ENCODE measurements at places on chromosomes 12 and 14.

DNA sequence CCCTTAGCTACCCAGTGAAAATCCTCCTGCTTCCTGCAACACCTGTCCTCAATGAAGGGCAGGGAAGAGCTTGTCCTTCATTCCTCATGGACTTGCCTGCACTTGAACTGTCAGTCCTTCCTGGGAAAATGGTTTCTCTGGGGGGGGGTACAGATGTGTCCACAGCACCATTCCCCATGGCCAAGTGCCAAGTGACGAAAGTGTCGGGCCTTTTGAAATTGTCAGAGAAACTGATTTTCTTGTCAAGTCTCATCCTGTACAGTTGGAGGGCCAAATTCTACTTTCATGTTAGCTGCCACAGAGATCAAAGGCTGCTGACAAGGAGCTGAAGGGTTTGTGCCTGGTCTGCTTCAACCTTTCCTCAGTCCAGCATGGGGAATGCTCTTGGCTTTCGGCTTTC, 179.5 kb upstream of the PARP11 start:
- DNase-seq, result no peak

DNA sequence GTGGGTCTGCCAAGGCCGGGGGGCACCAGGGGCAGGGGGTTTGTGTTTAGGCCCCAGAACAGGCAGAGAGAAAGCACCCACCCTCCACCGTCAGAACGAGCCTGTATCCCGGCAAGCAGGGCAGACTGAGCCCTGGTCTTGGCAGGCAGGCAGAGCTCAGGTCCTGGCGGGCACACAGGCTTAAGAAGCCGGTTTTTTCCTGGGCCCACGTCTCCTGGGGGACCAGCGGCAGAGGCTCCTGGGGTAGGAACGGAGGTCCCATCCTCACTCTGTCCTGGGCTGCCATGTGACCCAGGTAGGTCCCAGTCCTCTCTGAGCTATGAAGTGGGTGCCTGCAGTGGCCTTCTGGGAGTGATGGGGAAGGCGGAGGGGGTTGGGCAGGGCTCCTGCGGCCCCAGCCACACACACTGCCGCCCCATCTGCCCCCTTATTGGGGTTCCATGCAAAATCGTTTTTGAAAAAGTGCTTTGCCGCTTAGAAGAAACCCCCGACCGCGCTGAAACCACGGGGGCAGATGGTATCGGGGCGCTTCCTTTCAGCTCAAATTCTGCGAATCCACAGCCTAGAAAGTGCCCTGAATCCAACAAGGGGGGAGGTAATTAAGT, 24.2 kb downstream of the SH2B3 start:
- no peak for DNase-seq

- DNase-seq, result no peak
Measured at GRCh38 chr12:49664591-49665239, 41.4 kb downstream of the PRPF40B start.

GRCh38 chr12:53695152-53696145, 19.6 kb upstream of the ATP5MC2 start:
- DNase-seq, result no peak

GRCh38 chr12:19431407-19432308, 7.6 kb upstream of the AEBP2 start:
- DNase-seq, result no peak

DNA sequence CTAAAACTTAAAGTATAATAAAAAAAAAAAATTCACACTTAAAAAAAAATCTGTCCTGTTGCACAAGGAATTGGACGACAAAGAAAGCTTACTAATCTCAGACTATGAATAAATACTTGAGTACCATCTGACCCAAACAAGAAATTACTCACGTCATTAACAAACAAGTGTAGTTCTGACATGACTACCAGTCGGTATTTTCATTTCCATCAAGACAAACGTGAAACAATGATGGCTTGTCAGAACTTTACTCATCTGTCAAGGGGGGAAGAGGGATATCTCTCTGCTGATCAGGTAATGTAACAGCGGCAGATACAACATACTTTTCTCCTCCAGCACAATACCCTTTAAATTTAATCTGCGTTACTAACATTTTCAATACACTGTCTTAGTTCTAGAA, 78.3 kb downstream of the CDK17 start:
- no peak for DNase-seq

GRCh38 chr12:49358483-49359141, 8.7 kb upstream of the SPATS2 start:
- no peak for DNase-seq

- DNase-seq, result no peak
Measured at GRCh38 chr12:52245259-52245961, 12.4 kb downstream of the KRT7 start.

- DNase-seq, result no peak
Measured at GRCh38 chr12:12835378-12836146, 22.4 kb downstream of the DDX47 start.

- DNase-seq, result no peak
Measured at GRCh38 chr12:96233168-96233567, 39.0 kb downstream of the ELK3 start.

DNA sequence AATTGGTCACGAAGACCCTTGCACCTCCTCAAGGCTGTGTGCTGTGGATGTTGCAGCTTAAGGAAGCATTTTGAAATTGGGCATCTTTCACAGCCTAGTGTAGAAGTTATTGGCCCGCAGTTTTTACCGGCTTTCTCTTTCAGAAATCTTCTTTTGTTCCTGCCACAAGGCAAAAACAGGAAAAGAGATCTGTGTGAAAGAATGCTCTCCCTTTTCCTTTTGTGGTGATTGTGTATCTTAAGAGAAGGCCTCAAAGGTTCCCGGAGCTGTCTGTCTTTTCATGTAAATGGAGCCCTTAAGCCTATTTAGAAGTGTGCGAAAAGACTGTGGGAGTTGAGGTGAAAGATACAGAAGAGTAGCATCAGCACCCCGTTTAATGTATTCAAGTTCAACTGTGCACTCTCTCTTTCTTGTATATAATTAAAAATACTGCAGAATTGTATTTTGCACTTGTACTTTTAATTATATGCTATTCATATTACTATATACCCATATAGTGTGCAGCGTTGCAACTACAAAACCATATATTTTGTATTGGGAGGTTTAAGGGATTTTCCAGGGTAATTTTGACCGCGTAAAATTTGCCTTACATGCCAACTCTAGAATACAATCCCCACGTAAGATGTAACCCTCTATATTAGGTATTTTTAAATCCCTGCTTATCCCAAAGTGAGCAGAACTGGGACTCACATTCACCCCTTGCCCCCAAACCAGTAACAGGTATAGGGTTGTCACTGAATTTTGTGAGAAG, 441.7 kb downstream of the RAD51B start:
- no peak for DNase-seq

DNA sequence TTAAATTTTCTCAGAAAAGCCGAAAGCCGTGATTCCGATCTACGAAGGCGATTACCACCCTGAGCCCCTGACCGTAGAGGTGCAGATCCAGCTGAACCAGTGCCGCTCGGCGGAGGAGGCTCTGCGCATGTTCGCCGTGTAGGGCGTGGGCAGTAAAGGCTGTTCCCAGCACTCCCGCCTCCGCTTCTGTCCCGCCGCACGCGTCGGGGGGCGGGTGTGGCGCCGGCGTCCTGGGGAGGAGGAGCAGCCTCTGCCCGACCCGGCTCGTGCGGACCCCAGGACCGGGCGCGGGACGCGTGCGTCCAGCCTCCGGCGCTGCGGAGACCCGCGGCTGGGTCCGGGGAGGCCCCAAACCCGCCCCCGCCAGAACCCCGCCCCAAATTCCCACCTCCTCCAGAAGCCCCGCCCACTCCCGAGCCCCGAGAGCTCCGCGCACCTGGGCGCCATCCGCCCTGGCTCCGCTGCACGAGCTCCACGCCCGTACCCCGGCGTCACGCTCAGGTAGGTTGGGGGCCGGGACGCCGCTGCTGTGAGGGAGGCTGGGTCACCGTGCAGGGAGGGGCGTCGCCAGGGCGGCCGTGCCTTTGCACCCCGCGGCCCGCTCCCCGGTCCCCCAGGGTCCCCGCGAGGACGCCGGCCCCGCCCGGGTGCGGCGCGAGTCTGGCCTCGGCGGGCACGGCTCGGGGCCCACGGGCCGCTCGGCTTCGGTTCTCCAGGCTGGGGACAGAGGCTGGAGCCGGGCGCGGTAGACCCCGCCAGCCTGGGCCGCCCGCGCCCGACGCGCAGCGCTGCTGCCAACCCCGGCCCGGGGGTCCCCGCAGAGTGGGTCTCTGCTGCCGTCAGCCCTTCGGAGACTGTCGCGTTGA, at the start of gene B3GNT4:
Gene B3GNT4, plus strand, starts transcription at position 409 of the 866 bp plus-strand sequence. CDS start 910 bp downstream, outside the sequence.
- no peak for DNase-seq

DNA sequence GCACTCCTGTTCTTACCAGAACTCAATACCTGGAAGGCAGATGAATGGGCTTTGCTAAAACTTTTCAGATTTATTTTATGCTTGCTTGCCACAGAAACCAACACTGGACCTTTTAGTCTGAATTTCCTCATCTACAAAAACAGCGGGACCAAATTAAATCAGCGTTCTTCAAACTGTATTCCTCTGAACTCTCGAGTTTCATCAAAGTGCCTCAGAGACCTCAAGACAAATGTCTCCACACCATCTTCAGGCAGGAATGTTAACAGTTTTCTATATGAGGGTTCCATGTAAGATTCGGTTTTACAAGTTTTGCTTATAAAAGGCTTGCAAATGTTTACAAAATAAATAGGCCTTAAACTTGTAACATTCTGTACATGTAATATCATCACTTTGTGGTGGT, 74.6 kb downstream of the MED13L start:
- no peak for DNase-seq

GRCh38 chr12:132414634-132415326, 75.2 kb upstream of the FBRSL1 start:
- DNase-seq, result no peak

DNA sequence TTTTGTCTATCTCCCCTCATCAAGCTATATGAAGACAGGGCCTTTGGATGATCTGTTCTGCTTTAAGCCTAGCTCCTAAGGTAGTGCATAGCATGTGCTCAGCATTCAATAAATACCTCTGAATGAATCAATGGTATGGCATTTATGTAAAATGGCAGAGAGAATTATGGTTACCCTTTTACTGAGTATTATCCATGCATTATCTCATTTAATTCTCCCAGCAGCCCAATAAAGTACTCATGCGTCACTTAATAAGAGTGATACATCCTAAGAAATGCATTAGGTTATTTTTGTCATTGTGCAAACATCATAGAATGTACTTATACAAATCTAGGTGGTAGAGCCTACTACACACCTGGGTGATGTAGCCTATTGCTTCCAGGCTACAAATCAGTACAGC, 269.7 kb downstream of the KSR2 start:
- no peak for DNase-seq

DNA sequence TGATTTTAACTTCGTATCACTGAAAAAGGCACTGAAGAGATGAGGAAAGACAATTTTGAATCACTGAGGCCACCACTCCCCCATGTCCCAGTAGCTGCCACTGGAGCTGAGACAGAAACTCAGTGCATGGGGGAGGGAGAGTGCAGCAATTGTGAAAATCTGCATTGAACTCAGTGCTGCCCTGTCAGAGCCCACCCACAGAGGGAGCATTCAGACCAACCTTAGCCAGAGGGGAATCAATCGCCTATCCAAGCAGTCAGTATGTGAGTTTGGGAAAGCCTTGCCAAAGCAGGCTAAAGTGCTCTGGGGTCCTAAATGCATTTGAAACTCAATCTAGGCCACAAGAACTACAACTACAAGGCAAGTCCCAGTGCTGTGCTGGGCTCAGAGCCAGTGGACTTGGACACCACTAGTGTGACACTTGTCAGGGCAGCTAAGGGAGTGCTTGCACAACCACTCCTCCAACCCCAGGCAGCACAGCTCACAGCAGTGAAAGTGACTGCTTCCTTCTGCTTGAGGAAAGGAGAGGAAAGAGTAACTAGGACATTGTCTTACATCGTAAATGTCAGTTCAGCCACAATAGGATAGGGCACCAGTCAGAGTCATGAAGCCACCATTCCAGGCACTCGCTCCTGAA, 13.3 kb downstream of the RNASE3 start:
- DNase-seq, result no peak

GRCh38 chr14:100816950-100817901, 8.7 kb upstream of the MEG3 start:
- no peak for DNase-seq

DNA sequence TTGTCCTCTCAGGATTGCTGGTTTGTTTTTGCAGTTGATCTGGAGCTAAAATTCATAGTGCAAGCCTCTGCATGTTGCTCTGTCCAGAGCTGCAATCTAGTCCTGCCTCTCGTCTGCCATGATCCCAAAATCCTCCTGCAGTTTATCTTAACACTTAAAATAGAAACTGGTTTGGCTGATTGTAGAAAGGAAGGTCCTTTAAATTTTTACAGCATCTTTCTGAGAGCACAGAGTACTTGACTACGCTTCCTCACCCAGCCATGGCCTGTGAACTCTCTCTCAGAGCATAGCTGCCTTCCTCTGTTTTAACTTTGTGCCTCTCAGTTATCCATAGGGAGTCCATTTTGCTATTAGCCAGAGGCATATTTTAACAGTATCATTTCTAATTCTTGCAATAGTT, 877.1 kb downstream of the C12orf50 start:
- no peak for DNase-seq

DNA sequence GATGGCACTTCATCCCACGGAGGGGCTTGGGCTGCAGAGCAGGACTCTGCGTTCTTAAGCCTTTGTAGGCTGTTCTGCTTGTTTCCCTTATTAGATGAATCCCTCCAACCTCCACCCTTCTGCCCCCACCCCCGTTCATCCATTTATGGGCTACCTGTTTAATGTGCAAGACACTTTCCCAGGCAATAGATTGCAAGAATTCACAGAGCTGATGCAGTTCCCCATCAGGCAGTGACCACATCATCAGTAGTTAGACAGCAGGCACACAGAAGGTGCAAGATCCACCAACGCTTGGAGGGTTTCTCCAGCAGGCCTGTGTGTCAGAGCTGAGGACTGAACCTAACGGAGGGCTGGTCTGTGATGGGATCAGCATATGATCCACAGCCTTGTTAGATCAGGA, 1.2 kb upstream of the C1R start:
- DNase-seq, result no peak

GRCh38 chr14:103250181-103250580, 83.9 kb upstream of the EIF5 start:
- DNase-seq, result no peak

DNA sequence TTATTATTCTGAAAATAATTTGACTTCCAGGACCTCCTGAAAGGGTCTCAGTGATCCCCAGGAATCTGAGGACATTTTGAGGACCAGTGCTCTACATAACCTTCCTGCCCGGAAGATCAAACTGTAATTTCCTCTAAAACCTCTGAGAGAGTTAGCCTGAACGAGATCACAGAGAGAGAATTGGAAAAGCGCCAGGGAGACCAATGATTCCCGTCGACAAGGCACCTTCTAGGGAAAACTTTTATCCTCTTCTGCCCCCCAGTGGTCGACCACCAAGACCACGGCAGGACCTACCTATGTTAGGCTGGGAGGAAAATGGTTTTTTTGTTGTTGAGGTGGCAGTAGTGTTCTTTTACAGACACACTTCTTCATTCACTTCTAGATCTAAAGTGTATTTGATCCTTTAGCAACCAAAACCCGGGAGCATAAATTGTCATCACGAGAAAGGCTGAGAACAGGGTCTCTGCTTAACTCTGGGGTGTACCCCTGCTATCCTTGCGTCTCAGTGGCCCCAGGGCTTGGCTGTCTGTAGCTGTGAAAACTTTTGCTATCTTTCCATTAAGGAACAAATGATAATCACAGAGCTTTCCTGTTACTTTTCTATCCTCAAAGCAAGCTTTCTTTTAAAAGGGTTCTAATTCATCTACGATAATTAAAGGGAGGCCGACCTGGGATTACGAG, 62.9 kb upstream of the NID2 start:
- no peak for DNase-seq

GRCh38 chr14:93527203-93527607, 96.5 kb downstream of the UNC79 start:
- no peak for DNase-seq

All from cortex of kidney (tissue), 1 donor.